Immature natural killer cell (primary cell): ENCODE measurements at places on chromosomes 7 and 10.

DNA sequence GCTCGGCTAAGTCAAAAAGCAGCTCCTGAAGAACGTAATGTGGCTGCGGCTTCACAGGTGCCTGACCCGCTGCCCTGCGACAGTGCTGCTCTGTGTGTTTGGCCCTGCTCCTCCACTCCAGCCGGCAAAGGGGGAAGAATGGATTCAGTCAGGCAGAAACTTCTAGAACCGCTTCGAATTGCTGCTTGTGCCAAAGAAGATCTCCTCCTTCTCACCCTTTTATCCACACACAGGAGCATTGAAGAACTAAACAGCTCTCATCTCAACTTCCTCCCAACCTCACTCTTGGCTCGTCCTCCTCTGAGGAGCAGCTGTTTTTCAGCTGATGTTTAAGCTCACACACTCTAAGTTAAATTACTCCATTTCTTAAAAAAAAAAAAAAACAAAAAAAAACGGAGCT, 651.4 kb downstream of the INHBA start:
- no peaks in the 10 kb centered on the region for H3K4me1 ChIP-seq
- H3K27me3 ChIP-seq: no peaks in the 10 kb centered on the region
- no peak for DNase-seq
- no peak overlapping the region for H3K4me3 ChIP-seq
- H3K36me3 ChIP-seq: no peaks in the 10 kb centered on the region

- H3K4me1 ChIP-seq: peaks cover 60% of the 10 kb centered on the region
- H3K4me3 ChIP-seq: no peak overlapping the region
- no peaks in the 10 kb centered on the region for H3K36me3 ChIP-seq
- no peak for DNase-seq
- peak overlapping the region; percentile 78 for H3K27ac ChIP-seq
- H3K27me3 ChIP-seq: peaks cover 3% of the 10 kb centered on the region
Observed at GRCh38 chr7:157152391-157152937, 13.7 kb downstream of the UBE3C start.

- no peaks in the 10 kb centered on the region for H3K36me3 ChIP-seq
- DNase-seq: no peak
- no peak overlapping the region for H3K27ac ChIP-seq
- no peak overlapping the region for H3K4me3 ChIP-seq
- H3K27me3 ChIP-seq: peaks cover 3% of the 10 kb centered on the region
- H3K4me1 ChIP-seq: no peaks in the 10 kb centered on the region
Observed at GRCh38 chr7:120394595-120394994, 121.6 kb downstream of the KCND2 start.

DNA sequence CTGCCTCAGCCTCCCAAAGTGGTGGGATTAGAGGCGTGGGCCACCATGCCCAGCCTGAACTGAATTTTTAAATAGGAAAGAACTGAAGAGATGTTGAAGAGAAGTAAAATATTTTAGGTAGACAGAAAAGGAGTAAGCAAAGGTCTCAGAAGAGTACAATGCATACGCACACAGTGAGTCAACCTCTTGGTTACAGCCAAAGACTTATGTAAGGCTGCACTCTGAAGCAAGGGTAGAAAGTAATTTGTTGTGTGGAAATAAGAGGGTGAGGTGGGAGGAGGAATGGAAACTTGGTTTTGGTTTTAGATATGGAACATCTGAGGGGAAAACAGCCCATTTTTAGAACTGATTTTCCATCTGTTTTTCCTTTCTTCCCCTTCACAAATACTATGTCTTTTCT, 17.6 kb downstream of the KRIT1 start:
- peaks cover 57% of the 10 kb centered on the region for H3K36me3 ChIP-seq
- no peak overlapping the region for H3K4me3 ChIP-seq
- no peaks in the 10 kb centered on the region for H3K27me3 ChIP-seq
- peaks cover 12% of the 10 kb centered on the region for H3K4me1 ChIP-seq
- peak overlapping the region; percentile 6 for H3K27ac ChIP-seq

DNA sequence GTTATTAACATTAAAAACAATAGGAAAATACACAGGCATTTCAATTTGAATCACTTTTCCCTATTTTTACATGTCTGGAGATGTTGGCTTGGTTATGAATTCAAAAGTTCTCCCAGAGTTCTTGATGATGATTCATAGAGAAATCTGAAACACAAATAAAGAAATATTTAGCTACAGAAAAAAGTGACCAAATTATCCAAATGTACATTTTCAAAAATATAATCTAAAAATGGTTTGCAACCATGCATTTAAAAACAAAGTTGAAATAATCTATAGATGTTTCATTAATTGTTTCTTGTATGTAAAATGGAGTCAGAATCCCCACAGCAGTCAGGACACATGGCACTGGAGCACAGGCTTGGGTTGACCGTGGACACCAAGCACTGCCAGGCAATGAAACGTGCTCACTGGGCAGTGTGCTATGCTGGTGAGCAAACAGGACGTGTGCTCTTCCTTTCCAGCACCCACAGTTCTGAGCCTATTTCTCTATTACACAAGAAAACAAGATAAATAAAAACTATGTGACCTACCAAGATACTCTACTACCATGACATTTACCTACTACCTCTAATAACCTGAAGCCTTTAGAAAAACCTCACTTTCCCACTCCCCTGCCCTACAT, 44.1 kb upstream of the PTPRN2 start:
- H3K27ac ChIP-seq: no peak overlapping the region
- DNase-seq: no peak
- no peak overlapping the region for H3K4me3 ChIP-seq
- H3K27me3 ChIP-seq: no peaks in the 10 kb centered on the region
- H3K4me1 ChIP-seq: no peaks in the 10 kb centered on the region
- H3K36me3 ChIP-seq: peaks cover 17% of the 10 kb centered on the region

DNA sequence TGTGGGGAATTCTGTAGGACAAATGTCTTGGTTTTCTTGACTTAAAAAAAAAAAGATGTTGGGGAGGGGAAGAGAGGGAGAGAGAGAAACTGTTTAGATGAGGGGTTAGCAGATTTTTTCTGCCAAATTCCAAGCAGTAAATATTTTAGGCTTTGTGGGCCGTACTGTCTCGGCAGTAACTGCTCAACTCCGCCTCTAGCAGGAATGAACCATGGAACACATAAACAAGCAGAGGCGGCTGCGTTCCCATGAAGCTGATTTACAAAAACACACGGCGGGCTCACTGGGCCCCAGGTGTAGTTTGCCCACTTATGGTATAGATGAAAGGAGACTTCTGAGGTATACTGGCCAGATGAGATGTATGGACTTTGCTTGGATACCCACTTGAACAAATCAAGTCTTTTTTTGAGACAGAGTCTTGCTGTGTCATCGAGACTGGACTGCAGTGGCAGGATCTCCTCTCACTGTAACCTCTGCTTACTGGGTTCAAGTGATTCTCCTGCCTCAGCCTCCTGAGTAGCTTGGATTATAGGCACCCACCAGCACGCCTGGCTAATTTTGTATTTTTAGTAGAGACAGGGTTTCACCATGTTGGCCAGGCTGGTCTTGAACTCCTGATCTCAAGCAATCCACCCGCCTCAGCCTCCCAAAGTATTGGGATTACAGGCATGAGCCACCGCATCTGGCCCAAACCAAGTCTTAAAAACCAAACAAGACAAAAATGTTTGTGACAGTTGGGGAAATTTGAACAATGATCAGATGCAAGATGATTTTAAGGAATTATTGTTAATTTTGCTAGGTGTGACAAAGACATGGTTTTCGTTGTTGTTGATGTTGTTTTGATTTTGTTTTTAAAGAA, 9.7 kb upstream of the ADAMTS14 start:
- peaks cover 3% of the 10 kb centered on the region for H3K36me3 ChIP-seq
- DNase-seq: no peak
- H3K27me3 ChIP-seq: peaks cover 5% of the 10 kb centered on the region
- H3K4me1 ChIP-seq: peaks cover 6% of the 10 kb centered on the region
- no peak overlapping the region for H3K4me3 ChIP-seq

DNA sequence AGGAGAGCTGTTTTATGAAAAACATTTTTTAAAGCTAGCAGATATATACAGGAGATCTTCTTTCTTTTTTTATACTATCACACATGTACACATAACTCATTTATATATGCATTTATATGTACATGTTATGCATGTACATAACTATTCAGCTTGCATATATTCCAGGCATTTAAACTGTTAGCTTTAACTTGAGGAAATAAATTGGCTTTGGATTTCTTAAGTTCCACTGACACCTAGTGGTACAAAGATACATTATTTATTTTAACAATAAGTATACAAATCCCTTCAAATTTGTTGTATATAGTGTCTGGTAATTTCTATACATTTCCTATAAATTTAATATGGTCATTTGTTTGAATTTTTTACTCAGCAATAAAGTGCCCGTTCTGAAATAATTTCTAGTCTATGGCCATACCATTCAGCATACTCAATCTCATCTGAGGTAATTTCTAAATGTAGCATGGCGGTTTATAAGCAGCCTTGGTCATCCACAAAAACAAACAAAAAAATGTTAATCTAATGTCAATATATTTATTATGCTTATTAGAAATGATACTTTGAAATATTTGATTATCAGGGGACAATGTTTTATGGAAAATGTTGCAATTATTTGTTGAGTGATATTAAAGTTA, 11.6 kb downstream of the ZDHHC6 start:
- H3K4me3 ChIP-seq: no peak overlapping the region
- H3K27me3 ChIP-seq: no peaks in the 10 kb centered on the region

- DNase-seq: peak; percentile 34
- peaks cover 12% of the 10 kb centered on the region for H3K4me1 ChIP-seq
- no peak overlapping the region for H3K27ac ChIP-seq
- H3K4me3 ChIP-seq: no peak overlapping the region
Observed at GRCh38 chr7:142152076-142152475, 40.6 kb downstream of the MGAM2 start.

GRCh38 chr10:128095753-128096469, 30.3 kb downstream of the MKI67 start:
- peak; percentile 73 for DNase-seq
- H3K27ac ChIP-seq: peak overlapping the region; percentile 82
- peaks cover 54% of the 10 kb centered on the region for H3K4me1 ChIP-seq
- peak overlapping the region; percentile 83 for H3K4me3 ChIP-seq

DNA sequence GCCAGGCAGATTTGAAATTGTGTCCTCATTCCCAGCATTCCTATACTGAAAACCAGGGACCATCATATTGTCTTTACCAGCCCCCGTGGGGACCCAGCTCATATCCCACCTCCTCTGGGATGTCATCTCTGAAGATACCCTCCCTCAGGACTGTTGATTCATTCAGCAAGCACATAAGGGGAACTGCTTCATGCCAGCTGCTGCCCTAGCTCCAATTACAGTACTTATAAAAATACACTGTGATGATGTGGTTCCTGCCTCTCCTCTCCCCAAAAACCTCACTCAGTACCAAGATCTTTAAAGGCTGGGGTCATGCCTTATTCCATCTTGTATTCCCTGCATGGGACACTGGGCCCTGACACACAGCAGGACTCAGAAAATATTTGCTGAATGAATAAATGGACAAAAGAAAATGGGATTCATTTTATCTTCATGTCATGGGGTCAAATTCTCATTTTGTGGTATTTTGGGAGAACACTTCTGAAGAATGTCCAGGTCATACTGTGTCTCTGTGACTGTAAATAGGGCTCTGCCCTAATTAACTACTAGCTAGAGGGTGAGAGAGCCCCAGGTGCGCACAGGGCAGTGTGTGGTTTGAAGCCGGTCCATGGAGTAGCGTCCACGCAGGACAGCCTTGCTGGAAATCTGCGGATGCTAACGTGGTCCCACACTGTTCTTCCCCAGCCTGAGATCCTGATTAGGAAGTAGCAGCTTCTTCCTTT, 29.0 kb upstream of the DAGLB start:
- peaks cover 2% of the 10 kb centered on the region for H3K27me3 ChIP-seq
- H3K27ac ChIP-seq: peak overlapping the region; percentile 91
- no peak for DNase-seq
- H3K36me3 ChIP-seq: peaks cover 7% of the 10 kb centered on the region

- H3K27ac ChIP-seq: no peak overlapping the region
- no peak overlapping the region for H3K4me3 ChIP-seq
- DNase-seq: no peak
- peaks cover 59% of the 10 kb centered on the region for H3K4me1 ChIP-seq
- peaks cover 8% of the 10 kb centered on the region for H3K36me3 ChIP-seq
- peaks cover 2% of the 10 kb centered on the region for H3K27me3 ChIP-seq
Observed at GRCh38 chr10:35487336-35488034, 117.7 kb upstream of the GJD4 start.

- H3K27me3 ChIP-seq: no peaks in the 10 kb centered on the region
- no peak for DNase-seq
- no peak overlapping the region for H3K4me3 ChIP-seq
- no peak overlapping the region for H3K27ac ChIP-seq
Observed at GRCh38 chr10:113036619-113037018, 86.6 kb downstream of the TCF7L2 start.

GRCh38 chr10:15037691-15038090, 6.1 kb upstream of the OLAH start:
- peaks cover 9% of the 10 kb centered on the region for H3K4me1 ChIP-seq
- no peaks in the 10 kb centered on the region for H3K27me3 ChIP-seq
- no peak overlapping the region for H3K27ac ChIP-seq
- no peak for DNase-seq
- H3K4me3 ChIP-seq: no peak overlapping the region
- no peaks in the 10 kb centered on the region for H3K36me3 ChIP-seq

DNA sequence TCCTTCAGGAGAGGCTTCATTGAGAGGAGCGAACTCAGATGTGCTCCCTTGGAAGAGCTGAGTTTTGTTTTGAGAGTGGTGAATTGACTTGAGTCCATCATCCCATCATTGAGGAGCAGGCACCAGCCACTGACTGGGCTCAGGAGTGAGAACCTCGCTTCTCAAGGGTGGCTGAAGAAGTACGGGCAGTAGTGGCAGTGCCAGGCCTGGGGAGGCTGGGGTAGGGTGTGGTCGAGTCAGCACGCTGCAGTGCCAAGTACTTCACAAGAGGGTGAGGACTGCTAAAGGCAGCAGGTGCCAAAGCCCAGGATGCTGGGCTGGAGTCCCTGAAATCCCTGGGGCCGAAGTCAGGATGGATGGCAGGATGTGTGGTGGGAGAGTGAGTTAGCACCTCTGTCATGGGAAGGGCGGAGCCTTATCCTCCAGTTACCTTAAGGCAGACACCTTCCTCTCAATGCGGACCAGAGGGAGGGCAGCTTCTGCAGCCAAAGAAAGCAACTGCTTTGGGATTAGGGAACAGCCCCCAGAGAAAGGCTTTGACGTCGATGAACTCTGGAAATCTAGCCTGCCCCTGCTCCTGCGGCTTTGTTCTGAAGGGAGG, 210.3 kb downstream of the CAMK1D start:
- H3K4me3 ChIP-seq: no peak overlapping the region
- H3K27ac ChIP-seq: peak overlapping the region; percentile 35
- DNase-seq: no peak

GRCh38 chr7:134175334-134176036, 48.3 kb downstream of the LRGUK start:
- H3K4me1 ChIP-seq: peaks cover 16% of the 10 kb centered on the region
- H3K27me3 ChIP-seq: no peaks in the 10 kb centered on the region
- H3K36me3 ChIP-seq: peaks cover 5% of the 10 kb centered on the region

DNA sequence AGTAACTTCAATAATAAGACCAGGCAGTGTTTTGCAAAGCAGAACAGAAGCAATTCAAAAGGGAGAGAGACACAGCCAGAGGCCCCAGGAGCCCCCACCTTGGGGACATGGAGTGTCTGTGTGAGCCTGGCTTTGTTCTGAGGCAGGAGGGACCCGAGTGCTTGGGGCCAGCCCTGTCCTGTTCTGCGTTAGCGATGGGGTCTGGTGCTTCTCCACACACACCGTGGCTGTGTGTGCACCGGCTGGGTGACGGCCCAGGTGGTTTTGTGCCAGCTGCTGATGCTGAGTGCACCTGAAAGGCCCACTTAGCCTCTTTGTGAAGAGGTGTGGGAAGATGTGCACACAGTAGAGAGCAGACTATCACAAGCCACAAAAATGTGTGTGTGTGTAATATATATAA, 468.9 kb downstream of the DNAJB6 start:
- no peak for DNase-seq
- no peak overlapping the region for H3K27ac ChIP-seq
- no peak overlapping the region for H3K4me3 ChIP-seq

GRCh38 chr10:76327441-76327840, 896.0 kb downstream of the LRMDA start:
- H3K4me1 ChIP-seq: no peaks in the 10 kb centered on the region
- peaks cover 6% of the 10 kb centered on the region for H3K27me3 ChIP-seq
- H3K27ac ChIP-seq: no peak overlapping the region
- DNase-seq: no peak
- no peak overlapping the region for H3K4me3 ChIP-seq
